Osteoblast (primary cell): ENCODE measurements at places on chromosomes 13 and 19.

GRCh38 chr13:95893861-95894260 is 159.3 kb downstream of the UGGT2 start:
- DNase-seq, result no peak

- DNase-seq, result peak; percentile 93
Measured at GRCh38 chr19:40165362-40165937, 25.8 kb upstream of the MAP3K10 start.

DNA sequence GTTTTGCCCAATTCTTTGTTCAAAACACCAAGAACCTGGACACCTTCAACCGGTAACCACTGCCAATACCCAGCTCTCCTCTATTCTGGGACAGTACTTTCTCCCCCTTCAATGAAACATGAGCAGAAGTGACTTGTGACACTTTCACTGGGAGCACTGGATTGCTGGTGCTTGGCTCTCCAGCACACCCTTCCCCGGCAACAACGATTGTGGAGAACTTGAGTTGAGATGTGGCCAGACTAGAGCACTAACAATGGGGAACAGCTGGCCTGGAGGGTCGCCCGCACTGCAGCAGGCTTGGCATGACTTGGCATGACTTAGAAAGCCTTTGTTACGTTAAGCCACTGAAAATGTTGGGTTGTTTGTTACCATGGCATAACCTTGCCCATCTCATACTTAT is 7.5 kb upstream of the B3GLCT start:
- no peak for DNase-seq

- no peak for DNase-seq
Measured at GRCh38 chr13:81686877-81687276, 1346.0 kb upstream of the SPRY2 start.

DNA sequence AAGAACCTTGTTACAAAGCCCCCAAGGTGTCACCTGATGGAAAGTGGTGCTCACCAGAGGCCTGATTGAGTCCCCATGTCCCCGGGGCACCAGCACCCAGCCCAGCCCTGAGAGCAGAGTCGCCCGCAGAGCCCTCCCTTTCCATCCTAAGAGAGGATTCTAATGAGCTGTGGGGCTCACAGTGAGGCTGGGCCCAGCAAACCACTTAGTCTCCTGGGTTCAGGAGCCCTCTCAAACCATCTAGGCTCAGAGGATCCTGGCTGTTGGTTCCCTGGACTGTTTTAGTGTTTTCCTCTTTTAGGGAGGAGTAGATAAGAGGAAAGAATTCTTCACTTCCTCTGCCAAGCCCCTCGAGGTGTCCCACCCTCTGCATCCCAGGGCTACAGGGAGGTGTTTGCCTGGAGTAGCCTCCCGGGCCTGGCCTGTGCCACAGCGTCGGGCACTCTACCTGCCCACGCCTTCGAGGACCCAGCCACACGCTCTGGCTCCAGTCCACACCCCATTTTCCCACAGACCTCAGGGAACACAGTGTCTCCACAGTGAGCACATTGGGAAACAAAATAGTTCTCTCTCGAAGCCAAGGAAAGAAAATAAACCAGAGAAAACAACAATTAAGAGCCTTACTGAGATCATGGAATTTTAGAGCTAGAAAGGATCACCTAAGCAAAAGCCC is 34.4 kb downstream of the DHRS12 start:
- peak; percentile 64 for DNase-seq

- peak; percentile 99 for DNase-seq
Measured at GRCh38 chr19:18428787-18429674, 8.9 kb downstream of the ISYNA1 start.

GRCh38 chr19:16482745-16483144 is 11.0 kb upstream of the EPS15L1 start:
- no peak for DNase-seq

DNA sequence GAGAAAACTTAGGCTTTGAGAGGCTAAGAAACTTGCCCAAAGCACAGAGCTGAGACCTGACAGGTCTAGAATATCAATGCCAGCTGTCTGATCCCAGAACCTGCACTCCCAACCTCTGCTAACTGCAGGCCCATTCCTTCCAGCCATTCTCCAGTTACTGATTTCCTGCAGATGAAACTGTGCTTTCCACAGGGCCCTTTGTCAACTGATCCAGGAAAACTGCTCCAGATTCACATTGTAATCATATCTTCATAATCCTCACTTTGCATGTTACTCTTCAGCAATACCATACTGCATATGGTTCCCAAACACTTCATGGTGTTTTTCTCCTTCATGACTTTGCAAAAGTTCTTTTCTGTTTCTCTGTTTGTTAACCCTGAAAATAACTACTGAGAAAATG is 100.6 kb downstream of the RAP2A start:
- DNase-seq, result no peak

GRCh38 chr19:1248139-1248785 is at the start of gene MIDN:
TSS of gene MIDN (plus strand) at chr19:1248583. CDS start at chr19:1250297, 1,714 bp downstream.
- peak; percentile 99 for DNase-seq

DNA sequence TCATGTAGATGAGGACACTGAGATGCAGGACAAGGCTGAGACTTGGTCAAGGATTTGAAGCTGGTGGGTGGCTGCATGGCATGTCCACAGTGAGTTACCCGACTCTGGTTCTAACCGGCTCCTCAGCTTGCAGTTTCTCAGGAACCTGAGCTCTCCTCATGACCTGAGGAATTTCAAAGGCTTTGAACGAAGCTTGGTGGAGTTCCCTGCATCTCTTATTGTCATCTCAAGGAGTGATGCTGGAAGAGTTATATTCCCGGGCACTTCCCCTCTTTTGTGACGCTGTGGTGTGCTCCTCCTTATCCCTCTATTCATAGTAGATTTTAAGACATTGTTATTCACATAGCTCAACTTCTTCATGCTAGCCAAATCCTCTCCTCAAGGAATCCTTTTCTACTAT is 500.1 kb upstream of the HTR2A start:
- DNase-seq, result no peak

- no peak for DNase-seq
Measured at GRCh38 chr13:94209117-94209516, 270.4 kb downstream of the DCT start.

DNA sequence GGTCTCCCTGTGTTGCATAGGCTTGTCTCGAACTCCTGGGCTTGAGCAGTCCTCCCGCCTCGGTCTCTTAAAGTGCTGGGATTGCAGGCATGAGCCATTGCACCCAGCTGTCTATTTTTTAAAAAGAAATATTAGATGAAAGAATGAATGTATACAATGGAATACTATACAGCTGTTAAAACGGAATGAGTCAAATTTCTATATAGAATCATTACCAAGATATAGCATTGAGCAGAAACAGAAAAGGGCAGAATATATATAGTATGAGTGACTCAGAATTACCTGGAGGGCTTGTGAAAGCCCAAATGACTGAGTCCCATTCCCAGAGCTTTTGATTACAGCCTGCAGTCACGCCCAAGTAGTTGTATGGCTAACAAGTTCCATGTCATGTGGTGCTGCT is 4.4 kb downstream of the DACT3 start:
- no peak for DNase-seq

DNA sequence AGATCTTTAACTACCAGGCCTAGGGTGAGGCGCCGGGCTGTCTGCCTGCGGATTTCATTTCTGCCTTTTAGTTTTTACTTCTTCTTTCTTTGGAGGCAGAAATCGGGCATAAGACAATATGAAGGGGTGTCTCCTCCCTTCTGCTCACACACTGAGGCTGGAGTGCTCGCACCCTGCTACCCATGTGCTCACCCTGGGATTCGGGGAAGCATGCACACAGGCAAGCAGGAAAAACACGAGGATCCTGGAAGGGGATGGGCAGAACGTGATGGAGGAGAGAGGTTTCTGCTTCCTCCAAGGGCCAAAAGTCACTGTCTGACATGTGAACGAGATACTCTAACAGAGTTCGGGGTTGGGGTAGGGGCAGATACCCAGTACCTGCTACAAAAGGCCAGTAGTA is 28.4 kb downstream of the ZNF823 start:
- no peak for DNase-seq

- no peak for DNase-seq
Measured at GRCh38 chr13:51920267-51920666, 58.5 kb downstream of the CCDC70 start.

DNA sequence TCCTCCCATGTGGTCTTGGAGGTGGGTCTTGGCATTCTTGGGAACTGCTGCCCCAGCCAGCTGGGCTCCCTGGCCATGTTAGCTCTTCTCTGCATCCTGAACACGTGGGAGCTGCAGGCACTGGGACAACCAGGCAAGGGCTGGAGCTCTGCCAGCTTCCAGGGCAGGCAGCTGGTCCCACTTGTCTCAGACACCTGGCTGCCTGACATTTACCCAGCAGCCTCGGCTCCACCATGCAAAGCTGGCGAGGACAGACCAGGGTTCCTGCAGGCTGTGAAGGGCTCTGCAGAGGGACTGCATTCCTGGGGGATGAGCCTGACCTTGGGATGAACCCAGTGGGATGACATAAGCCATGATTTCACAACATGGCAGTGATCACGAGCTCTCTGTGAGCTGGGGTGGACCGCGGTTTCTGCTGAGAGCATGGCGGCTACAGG is 99.0 kb upstream of the TSHZ3 start:
- no peak for DNase-seq

- no peak for DNase-seq
Measured at GRCh38 chr19:55253842-55254624, 4.8 kb downstream of the PPP6R1 start.

DNA sequence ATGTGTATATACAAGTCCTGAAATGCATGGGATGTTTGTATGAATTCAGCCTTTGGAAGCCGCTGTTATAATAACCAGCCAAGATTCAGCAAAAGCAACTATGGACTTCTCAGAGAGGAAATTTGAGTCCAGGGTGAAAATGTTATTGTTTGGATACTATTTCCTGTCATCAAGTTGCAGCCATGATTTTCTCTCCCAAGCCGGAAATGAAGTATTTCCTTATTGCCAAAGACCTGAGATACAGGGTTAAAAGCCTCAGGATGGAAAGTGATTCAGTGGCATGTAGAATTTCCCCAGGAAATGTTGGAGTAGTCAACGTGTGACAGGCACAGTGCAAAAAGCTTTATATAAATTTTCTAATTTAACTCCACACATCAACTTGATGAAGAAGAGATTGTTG is 133.9 kb downstream of the IRS2 start:
- no peak for DNase-seq

DNA sequence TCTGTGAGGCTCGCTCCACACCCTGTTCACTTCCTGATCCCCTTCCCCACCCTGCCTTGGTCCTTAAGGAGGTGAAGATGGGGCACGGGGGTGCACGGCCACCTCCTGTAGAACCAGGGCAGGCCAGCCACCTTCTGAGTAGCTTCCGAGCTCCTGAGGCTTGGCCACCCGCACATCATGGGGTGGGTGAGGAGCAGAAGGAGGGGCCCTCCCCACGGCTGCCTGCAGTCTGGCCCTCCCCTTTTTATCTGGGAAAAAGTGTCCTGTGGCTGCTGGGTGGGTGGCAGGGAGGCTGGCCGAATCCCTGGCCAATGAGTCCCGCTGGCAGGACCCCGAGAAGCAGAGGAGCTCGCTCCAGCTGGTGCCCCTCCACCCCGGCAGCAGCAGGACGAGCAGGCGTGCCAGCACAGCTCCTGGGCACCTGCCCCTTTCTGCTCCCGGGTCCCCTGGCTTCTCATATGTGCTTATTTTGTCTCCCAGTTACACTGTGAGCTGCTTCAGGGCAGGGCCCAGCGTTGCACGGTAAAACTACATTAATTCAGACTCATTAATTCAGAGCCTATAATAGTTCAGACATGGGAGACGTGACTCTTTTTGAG is 135.0 kb downstream of the KDM4B start:
- no peak for DNase-seq

GRCh38 chr13:24307211-24308067 is 1.9 kb upstream of the C1QTNF9 start:
- DNase-seq, result no peak

DNA sequence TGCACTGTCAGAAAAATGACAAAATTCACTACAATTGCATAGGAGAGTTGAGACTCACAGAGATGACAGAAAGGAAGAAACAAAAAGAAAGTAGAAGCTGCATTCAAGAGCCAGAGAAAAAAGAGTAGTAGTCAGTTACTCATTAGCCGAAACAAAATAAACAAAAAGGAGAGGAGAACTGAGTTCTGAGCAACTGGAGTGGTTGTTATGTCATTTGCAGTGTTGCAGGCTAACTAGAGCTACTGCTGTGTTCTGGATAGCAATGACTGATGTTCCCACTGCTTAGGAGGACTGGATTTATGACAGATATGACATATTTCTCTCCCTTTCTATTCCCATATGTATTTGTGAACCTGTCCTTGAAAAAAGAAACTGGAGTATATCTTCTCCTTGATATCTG is 482.6 kb downstream of the RFC3 start:
- no peak for DNase-seq
